Stimulated activated CD4-positive, alpha-beta T cell treated with anti-CD3 and anti-CD28 coated beads, Interleukin-1b, Interleukin-23, amount 100 ng/mL, for 1 hour (primary cell): ENCODE measurements at places on chromosomes 7 and 10.
A peak's percentile ranks its signal among the peaks of the same experiment; 100 is the strongest.

GRCh38 chr7:99021941-99022560 lies 121.9 kb downstream of the SMURF1 start:
- DNase-seq: no peak

DNA sequence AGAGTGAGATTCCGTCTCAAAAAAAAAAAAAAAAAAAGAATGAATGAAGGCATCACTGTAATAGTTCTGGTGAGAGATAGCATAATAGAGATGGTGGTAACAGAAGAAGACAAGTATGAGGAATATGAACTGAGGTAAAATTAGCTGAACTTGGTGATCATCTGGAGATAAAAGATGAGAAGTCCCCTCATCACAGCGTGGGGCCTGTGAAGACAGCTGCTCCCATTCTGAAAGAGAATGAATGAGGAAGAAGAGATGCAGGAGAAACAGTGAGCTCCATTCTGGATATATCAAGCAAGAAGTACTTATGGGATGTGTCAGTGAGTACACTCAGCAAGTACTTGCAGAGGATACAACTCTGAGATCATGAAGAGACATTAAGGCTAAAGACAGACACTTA lies 28.7 kb downstream of the ARMH3 start:
- no peak for DNase-seq

- no peak for DNase-seq
These were observed 52.8 kb downstream of the CUBN start for GRCh38 chr10:17076626-17077345.

GRCh38 chr7:882336-883035 lies 6.1 kb downstream of the GET4 start:
- DNase-seq: no peak

DNA sequence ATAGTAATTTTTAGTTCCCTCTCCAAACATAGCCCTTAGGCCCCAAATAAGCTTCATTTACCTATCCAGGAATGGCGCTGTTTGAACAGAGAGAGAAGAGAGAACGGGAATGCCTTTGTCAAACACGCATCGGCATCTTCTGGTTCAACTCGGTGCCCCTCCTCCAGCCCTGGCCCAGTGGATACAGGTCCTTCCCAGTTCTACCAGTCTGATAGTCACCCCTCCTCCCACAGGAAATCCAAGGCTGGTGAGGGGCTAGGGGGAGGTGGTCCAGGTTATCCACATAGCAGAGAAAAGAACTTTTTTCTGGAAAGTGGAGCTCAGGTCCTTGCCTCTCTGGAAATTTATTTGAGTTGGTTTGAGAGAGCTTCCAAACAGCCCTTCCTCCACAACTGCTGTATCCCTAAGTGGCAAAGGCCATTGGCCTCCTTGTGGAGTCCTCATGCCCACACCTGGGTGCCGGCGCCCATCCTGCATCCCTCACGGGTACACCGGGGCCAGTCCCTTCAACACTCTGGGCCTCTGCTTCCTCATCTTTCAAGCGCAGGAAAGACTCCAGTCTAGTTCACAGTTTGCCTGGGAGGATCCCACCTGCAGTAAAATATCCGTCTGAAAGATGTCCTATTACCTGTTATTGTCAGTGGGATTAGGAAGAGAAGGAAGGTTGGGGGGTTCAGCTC lies 287.4 kb downstream of the CELF2 start:
- no peak for DNase-seq

DNA sequence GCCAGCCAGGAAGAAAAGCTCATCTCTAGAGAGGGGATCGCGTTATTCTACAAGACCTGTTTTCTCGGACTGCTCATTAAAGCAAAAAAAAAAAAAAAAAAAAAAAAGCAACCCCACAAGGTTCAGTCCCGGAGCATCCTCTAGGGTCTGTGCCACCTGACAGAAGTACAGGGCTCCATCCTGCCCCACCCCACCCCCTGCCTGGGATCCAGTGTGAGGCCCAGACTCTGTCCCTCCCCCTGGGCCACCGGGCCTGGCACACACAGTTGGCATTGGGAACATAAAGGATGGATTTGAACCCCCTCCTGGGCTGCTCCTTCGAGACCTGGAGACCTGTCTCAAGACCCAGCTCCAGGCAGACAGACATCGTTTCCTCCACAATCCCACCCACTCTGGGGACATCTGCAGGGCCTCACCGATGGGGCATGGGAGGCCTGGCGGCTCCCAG lies 688 bp downstream of the ORAI2 start:
- DNase-seq: no peak

GRCh38 chr10:33524966-33525365 lies 190.5 kb upstream of the NRP1 start:
- no peak for DNase-seq

- no peak for DNase-seq
These were observed 1260.2 kb upstream of the SORCS1 start for GRCh38 chr10:108424656-108425055.

DNA sequence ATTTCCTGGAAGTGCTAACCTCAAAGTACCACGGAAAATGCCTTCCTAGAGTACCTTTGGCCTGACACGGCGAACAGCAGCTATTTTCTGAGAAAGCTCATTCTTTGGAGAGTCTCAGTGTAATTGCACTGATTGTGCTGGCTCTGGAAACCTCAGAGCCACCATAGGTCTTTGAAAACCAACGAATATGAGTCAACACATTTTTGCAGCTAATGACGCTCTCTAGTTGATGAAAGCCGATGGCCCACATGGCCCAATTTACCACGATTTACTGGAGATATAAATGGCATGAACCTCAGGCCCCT lies 187.1 kb downstream of the ADARB2 start:
- no peak for DNase-seq

- no peak for DNase-seq
These were observed 16.4 kb downstream of the GHRHR start for GRCh38 chr7:30980194-30980593.

- no peak for DNase-seq
These were observed 41.8 kb downstream of the CNNM1 start for GRCh38 chr10:99370993-99371392.

DNA sequence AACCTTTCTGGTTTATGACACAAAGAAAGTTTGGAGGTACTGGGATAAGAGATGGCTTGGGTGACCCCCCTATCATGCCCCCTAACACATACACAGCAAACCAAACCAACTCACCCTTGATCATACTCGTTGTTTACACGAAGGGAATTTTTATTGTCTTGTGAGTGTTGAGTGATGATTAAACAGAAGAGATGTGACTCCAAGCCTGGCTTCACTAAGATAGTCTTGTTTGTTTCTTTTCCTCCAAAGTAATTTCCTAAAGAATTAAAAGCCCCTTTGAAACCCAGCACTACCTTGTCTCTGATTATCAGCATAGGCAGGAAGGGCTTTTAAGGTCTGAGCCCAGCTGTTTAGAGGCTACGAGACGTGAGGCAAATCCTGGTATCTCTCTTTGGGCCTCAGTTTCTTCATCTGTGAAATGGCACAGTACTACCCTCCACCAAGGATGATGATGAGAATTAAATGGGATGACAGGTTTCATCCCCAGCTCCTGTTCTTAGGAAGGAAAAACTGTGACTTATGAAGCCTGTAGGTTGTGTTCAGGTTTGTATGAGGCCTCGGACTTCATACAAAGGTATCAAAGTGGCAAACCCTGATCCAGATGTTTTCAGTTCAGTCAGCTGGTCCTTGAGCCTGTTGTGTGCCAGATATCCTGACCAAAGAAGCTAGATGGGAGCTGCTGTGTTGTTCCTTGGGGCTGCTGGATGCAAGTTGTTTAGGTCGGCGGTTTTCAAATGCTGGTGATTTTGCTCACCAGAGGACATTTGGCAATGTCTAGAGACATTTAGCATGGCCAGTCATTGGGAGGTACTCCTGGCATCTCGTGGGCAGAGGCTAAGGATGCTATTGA lies 51.8 kb downstream of the TCF7L2 start:
- DNase-seq: no peak

DNA sequence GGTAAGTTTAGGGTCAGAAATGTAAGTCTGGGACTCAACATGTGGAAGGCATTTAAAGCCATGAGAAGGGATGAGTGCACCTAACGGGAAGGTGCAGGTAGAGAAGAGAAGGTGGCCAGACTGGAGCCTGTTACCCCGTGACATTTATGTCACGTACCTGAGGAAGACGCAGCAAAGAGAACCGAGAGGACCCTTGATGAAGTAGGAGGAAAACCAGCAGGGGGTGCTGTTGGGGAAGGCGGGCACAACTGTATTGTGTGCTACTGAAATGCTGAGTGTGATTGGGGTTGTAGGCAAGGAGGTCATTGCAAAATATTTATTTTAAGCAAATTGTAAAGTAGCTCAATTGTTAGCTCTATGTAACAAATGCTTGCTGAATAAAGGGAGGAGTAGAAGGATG lies 338.2 kb upstream of the PRKCQ start:
- DNase-seq: peak; percentile 69

GRCh38 chr7:46658281-46658680 lies 737.2 kb upstream of the IGFBP3 start:
- DNase-seq: no peak

DNA sequence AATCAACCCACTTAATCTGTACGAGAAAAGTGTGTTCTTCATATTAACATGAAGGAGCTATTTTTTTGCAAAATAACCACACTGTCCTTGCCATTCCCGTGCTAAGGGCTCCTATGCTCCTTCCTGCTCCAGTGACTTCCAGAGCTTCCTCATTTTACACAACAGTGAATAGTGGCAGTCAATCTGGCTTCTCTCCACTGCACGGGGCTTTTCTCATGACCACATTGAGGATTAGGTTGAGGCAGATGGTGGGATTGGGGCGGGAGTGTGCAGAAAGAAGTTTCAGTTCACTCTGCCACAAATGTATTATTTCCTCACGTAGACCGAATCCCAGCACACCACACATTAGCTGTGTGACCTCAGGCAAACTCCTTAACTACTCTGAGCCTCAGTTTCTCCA lies 235.1 kb downstream of the ARHGAP12 start:
- no peak for DNase-seq

GRCh38 chr7:134842886-134843430 lies 63.5 kb downstream of the CALD1 start:
- no peak for DNase-seq

GRCh38 chr7:132830941-132831340 lies 250.9 kb downstream of the CHCHD3 start:
- DNase-seq: no peak

DNA sequence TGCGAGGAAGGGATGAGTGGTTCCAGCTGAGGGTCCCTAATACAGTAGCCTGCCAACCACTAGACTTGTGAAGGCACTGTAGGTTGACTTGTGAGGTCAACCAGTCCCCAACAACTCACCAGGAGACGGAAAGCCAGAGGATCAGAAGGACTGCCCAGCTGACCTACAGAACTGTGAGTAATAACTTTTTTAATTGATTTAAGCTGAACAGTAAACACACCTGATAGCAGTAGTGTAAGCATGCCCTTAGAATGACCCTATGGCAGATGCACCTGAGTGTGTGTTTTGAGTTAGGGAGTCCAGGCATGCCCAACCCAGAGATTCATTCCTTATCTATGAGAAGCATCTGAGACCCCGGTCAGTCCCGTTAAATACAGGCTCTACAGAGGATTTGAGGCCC lies 14.1 kb downstream of the PRLHR start:
- no peak for DNase-seq

GRCh38 chr7:43484678-43485395 lies 98.1 kb upstream of the STK17A start:
- no peak for DNase-seq

- DNase-seq: no peak
These were observed 159.5 kb upstream of the ZMIZ1 start for GRCh38 chr10:78909221-78909620.

DNA sequence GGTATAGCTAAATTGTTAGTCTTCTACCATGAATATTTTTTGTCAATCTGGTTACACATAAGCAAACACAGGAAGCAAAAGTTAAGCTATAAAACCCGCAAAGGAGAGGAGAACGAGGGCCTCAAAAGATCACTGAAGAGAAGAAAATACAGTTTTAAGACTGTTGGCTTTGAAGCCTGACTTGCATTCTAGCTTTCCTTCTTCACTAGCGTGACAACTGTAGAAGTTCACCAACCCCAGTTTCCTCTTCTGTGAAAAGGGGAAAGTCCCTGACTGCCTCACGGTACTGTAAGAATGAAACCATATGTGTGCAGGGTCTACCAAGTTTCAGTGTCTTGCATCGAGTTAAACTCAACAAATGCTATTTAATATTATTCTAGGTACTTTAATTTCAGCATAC lies 7.5 kb upstream of the LRRN3 start:
- DNase-seq: no peak

GRCh38 chr7:36806891-36807290 lies 82.6 kb upstream of the AOAH start:
- DNase-seq: no peak

DNA sequence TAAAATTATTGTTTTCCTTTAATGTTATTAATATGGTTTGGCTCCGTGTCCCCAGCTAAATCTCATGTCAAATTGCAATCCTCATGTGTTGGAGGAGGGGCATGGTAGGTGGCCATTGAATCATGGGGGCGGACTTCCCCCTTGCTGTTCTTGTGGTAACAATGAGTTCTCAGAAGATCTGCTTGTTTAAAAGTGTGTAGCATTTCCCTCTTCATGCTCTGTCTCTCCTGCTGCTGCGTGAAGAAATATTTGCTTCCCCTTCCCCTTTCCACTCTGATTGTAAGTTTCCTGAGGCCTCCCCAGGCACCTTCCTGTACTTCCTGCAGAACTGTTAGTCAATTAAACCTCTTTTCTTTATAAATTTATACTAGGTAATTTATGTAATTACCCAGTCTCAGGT lies 27.5 kb downstream of the VIM start:
- no peak for DNase-seq

- DNase-seq: no peak
These were observed 712.1 kb downstream of the PHTF2 start for GRCh38 chr7:78510580-78511188.

- no peak for DNase-seq
These were observed 32.9 kb upstream of the LYZL1 start for GRCh38 chr10:29256019-29256418.

DNA sequence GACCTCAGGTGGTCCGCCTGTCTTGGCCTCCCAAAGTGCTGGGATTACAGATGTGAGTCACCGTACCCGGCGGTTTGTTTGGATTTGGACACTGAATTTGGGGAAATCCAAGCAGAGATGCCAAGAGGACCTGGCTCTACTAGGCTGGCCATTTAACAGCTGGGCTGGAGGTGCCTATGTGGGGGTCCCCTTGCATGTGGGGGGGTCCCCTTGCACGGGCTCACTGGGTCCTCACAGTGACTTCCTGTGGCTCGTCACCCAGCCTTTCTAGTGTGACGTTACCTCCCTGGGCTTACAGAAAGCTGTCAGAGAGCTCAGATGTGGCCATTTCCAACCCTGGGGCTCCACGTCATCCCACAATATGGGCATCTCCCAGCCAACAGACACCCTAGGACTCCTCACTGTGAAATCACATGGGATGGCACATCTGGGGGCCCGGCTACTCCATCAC lies 49.3 kb upstream of the GNA12 start:
- no peak for DNase-seq

DNA sequence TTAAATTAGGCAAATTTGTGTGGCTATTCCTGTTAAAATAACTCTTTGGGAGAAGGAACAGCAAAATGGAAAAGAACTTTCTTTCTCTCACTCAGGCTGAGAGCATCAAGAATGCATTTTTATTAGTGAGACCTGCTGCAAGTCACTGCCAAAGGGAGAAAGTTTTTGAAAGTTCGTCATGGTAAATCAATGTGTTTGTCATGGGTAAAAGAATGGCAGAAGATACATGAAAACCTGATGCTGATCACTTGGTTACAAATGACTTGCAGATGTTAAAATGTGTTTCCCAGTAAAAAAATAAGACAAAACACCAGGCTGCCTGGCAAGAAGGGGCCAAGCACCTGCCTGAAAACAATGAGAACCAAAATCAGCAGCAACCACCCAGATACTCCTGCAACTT lies 484.7 kb upstream of the NRP1 start:
- DNase-seq: no peak
